HFFc6 (cell line): ENCODE measurements at places on chromosomes 2 and 18. TPM values are rescaled to one million over a fixed set of nuclear protein-coding genes. Genes with fewer than 3 reads are reported as not detected.

The ZNF532 gene
- 37.7 to 53.0 TPM (median 41.1 TPM) in 3 replicates for total RNA-seq

The PMAIP1 gene
- 4.6 to 8.8 TPM (median 6.9 TPM) in 3 replicates for total RNA-seq

The SCN7A gene
- 0.02 TPM in 1 of 3 replicates, not detected in the others for total RNA-seq

The DSC3 gene
- total RNA-seq = not detected in 2 replicates

The REG1A gene
- total RNA-seq = not detected in 3 replicates

The ST8SIA5 gene
- total RNA-seq = not detected in 3 replicates

The UGT1A3 gene
- not detected in 3 replicates for total RNA-seq

The PLCD4 gene
- 0.97 and 1.7 TPM in 2 replicates for total RNA-seq

The CD8B2 gene
- total RNA-seq = not detected in 3 replicates

The USP37 gene
- 6.1 to 8.1 TPM (median 6.1 TPM) in 3 replicates for total RNA-seq

The C2orf15 gene
- not detected in 3 replicates for total RNA-seq

The ASPRV1 gene
- total RNA-seq = not detected in 2 replicates

The RBBP8 gene
- 13.9 to 28.7 TPM (median 23.7 TPM) in 3 replicates for total RNA-seq

The PPP1R1C gene
- total RNA-seq = not detected in 3 replicates

The TMEM163 gene
- not detected in 3 replicates for total RNA-seq

The ZBTB7C gene
- not detected in 3 replicates for total RNA-seq

The SCG2 gene
- 0.36 to 0.82 TPM (median 0.59 TPM) in 3 replicates for total RNA-seq

The CNDP1 gene
- not detected in 2 replicates for total RNA-seq

DNA sequence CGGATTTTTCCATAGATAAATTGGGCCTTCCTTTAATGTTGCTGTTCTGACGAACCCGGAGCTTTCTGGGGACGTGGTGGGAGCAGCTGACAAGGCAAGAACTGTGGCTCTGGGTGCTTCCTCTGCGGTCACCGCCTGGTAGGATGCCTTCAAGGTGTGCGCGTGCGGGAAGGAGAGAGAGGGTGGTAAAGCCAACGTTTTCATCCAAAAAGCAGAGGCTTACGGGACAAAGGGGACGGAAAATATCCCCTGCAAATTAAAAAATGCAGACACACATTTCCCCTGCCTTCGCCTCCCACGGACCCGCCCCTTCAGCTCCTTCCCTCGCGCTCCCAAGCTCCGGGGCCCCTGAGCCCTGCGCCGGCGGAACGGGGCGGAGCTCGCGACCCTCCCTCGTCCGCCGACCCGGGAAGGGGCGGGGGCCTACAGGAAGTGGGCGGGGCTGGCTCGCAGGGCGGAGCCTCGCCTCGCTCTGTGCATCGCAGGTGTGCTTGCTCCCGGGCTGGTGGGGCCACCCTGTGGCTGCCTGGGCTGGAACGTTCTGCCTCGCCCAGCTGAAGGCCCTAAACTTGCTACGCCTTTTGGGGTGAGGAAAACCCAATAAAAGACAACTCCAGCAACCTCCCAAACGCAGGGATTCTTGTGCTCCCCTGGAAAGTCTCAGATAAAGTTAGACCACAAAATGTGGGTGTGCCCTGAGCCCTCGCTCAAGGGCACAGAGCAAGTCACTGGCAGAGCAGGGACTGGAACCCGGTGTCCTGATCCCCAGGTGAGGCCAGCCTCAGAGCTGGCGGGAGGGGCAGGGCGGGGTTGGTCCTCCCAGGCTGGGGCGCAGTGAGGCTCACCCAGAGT, 25.4 kb upstream of the SLC66A3 start:
- no peak for DNase-seq

- DNase-seq = no peak
Observed at GRCh38 chr2:2839782-2840531, 508.9 kb upstream of the MYT1L start.

DNA sequence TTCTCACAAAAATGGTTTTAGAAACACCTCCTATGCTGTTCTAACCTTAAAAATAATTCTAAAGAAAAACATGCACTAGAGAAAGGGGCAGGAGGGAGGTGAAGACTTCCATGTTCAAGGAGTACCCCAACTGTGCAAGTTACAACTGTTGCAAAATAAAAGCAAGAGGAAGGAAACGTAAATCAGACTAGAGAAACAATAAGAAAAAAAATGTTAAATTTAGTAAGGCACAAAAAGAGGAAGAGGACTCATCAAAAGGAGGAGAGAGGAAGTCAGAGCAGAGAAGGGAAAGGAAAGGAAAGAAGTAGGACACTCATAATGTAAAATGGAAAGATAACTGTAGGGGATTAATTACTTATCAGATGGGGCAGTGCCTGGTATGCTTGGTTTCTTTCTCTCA, 34.1 kb downstream of the RAPH1 start:
- DNase-seq = no peak

- peak; percentile 46 for DNase-seq
Observed at GRCh38 chr18:3814816-3815215, 364.8 kb downstream of the TGIF1 start.

DNA sequence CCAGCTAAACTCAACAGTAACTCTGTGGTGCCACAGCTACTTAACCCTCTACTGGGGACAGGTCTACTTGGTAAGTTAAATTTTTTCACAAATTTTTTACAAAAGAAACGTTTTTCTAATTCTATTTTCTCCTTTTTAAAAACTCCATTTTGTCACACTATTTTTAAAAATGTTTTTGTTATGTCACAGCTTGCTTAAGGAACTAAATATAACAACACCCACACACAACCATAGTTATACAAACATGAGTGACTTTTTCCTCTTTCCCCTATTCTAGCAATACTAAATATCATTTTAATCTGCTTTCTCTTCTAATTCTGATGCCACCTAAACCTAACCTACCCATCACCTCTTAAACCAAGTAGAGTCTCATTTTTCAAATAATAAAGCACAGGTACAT, 160.5 kb upstream of the EPC2 start:
- DNase-seq = no peak

GRCh38 chr18:36396190-36396589, 98.7 kb downstream of the FHOD3 start:
- no peak for DNase-seq

DNA sequence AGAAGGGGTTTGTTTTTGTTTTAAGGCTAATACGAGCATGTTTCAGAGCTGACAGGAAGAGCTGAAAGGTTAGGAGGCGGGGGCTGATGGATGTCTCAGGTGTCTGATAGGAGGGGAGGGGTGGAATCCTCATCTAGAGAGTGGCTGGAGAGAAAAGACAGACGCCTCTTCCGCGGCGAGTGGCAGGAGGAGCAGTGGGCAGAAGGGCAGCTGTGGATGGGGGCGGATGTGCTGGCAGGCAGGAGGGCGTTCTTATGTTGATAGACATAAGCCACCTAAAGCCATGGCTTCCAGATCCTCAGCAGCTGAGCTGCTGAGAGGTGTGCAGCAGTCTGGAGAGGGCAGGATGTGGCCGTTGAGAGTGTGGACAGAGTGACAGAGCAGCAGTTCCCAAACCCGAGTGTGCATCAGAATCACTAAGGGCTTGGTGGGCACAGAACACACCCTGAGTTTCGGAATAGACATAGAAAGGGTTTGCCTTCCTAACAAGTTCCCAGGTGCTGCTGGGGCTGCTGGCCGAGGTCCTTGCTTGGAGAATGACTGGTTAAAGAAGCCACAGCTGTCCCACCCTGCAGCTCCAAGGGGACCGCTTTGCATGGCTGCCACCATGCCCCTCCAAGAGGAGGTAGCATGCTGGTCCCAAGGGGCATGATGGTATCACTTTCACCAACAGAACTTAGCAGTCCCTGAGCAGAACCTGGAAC, 3.0 kb upstream of the ITM2C start:
- no peak for DNase-seq

DNA sequence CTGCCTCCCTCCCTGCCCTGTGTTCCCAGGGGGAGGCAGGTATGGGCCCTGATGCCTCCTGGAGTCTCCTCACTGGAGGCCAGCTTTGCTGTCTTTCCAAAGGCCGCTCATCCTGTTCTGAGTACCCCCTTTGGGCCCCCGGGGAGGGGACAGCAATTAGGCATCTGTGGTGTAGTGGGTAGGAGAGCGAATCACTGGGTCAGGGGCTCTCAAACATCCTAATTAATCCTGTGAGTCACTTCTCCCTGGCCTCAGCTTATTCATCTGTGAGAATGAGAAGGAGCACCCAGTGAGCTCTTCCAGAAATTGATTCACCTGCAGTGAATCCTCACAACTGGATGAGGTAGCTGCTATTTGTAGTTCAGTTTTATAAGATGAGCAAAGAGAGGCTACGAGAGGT, 16.4 kb downstream of the TET3 start:
- DNase-seq = no peak

GRCh38 chr2:83602753-83603152, 856.3 kb downstream of the SUCLG1 start:
- no peak for DNase-seq

DNA sequence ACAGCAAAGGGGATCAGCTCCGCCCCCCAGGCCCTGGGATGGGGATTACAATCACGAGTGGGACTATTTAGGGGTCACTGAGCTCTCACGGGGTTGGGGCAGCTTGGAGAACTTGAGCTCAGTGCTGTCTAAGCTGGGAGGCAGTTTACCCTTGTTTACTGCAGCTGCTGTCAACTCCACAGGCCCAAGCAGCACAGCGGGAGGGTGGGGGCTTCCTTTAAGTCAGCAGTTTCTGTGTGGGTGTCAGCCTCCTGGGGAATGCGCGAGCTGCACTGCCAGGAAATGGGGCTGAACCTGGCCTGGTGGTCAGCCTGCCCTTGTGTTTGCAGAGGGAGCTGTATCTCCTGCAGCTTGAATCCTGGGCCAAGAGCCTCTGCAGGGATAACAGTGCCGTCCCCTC, 29.8 kb downstream of the TOGARAM2 start:
- no peak for DNase-seq

GRCh38 chr18:35581898-35582641, 530 bp downstream of the GALNT1 start:
- no peak for DNase-seq

- no peak for DNase-seq
Observed at GRCh38 chr2:180991820-180992219, 11.4 kb downstream of the UBE2E3 start.

GRCh38 chr2:216217904-216218260, 108.7 kb downstream of the XRCC5 start:
- DNase-seq = no peak

GRCh38 chr18:68472701-68473295, 242.1 kb downstream of the TMX3 start:
- no peak for DNase-seq

DNA sequence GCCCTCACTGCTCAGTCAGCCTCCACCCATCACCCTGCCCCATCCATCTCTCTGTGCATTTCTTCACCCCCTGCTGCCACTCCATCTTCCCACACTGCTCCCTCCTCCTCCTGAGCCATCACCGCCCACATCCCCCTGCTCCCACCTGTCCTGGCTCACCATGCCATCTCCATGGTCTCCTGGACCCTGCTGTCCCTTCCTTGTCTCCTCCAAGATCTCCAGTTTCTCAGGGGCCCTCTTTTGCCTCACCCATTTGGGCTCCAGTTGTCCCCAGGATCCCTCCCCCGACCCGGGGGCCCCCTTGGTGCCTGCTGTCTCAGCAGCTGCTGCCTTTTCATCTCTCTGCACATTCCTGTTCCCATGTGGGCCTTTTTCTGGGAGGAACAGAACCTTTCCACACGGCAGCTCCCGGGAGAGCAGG, 10.6 kb downstream of the SPEG start:
- DNase-seq = no peak

DNA sequence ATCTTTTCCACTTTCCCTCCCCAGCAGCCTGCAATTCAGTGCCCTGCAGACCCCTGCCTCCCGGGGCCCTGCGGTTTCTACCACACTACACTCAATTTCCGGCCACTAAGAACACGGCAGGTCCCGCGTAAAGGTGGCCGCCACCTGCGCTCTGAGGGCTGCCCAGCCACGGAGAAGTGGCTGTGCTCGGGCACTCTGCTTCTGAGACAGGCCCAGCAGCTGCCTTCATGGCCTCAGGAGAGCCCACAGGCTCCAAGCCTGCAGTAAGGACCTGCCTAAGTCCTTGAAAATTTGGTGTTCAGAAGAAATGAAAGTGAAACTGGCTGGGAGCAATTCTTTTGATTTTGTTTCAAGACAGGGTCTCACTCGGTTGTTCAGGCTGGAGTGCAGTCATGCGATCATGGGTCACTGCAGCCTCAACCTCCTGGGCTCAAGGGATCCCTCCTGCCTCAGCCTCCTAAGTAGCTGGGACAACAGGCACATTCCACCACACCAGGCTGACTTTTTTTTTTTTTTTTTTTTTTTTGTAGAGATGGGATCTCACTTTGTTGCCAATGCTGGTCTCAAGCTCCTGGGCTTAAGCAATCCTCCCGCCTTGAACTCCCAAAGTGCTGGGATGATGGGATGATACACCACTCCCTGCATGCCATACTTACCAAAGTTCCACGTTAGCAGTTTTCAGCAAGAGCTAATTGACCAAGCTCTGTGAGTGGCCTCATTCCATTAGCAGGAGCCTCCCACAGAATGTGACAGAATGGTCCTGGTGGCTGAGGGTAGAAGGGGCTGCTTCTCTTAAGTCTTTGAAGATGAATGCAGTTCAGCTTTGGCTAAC, 14.6 kb upstream of the ALPP start:
- no peak for DNase-seq

- DNase-seq = peak; percentile 68
Observed at GRCh38 chr2:196239622-196240587, 68.5 kb upstream of the STK17B start.

DNA sequence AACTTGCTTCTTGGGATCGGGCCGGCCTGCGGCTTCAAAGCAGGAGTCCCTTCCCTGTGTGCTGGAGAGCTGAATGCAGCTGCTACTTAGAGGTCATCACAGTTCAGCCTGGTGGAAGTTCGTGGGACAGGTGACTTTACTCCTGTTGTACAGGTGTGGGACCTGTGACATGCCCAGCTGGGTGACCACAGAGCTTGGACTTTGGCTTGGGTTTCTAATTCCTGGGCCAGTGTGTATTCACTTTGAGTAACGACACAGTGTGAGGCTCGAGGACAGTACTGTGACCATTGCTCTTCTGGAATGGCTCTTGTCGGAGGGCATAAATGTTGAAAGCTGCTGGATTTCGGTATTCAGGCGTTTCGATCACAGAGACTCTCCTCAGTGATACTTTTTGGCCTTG, 114.5 kb downstream of the STPG4 start:
- DNase-seq = no peak

- DNase-seq = no peak
Observed at GRCh38 chr2:1504311-1504750, 91.1 kb downstream of the TPO start.

DNA sequence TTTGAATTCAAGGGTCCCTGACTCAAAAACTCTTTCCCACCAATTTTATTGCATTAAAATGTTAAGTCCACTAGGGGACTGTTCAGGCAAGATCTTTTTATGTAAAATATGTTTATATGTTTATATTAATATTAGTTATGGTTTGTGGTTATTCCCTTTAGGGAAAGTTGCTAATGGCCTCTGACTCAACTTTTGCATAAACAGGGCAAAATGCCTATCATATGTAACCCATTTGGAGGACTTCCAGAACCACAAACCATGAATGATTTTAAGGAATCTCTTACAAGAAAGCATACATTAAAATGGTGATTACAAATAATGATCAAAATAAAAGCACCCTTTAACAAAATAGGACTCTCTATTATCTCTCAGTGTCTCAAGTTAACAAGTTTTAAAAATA, 1484.5 kb upstream of the ZEB2 start:
- DNase-seq = peak; percentile 40

- DNase-seq = no peak
Observed at GRCh38 chr2:168462543-168463045, 6.5 kb downstream of the CERS6 start.

DNA sequence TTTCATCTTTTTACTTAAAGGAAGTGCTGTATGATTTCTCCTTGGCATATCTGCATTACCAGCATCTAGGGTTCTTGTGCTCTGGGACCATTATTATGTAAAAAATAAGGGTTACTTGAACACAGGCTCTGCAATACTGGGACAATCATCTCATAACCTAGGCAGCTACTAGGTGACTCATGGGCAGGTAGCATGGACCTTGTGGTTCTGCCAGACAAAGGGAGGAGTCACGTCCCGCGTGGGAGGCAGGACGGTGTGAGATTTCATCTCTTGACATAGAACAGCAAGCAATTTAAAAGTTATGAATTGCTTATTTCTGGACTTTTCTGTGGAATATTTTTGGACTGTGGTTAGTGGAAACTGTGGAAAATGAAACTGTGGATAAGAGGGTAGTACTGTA, 34.1 kb downstream of the ASAP2 start:
- DNase-seq = no peak
